Suppressor macrophage (primary cell): ENCODE measurements at places on chromosomes 11 and 22.
A peak's percentile ranks its signal among the peaks of the same experiment; 100 is the strongest.

DNA sequence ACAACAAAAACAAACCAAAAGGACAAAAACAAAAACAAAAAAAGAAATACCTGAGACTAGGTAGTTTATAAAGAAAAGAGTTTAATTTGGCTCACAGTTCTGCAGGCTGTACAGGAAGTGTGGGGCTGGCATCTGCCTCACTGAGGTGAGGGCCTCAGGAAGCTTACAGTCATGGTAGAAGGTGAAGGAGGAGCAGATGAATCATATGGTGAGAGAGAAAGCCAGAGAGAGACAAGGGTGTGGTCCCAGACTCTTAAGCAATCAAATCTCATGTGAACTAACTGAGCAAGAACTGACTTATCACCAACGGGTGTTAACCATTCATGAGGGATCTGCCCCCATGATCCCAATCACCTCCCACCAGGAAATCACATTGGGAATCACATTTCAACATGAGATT lies 58.8 kb upstream of the ZBED5 start:
- DNase-seq = no peak

- no peak for DNase-seq
These were observed 9.0 kb upstream of the RAG1 start for GRCh38 chr11:36558571-36559413.

GRCh38 chr11:10914050-10914449 lies 56.2 kb upstream of the ZBED5 start:
- DNase-seq = peak; percentile 52

GRCh38 chr11:108870373-108871020 lies 205.6 kb downstream of the DDX10 start:
- no peak for DNase-seq

DNA sequence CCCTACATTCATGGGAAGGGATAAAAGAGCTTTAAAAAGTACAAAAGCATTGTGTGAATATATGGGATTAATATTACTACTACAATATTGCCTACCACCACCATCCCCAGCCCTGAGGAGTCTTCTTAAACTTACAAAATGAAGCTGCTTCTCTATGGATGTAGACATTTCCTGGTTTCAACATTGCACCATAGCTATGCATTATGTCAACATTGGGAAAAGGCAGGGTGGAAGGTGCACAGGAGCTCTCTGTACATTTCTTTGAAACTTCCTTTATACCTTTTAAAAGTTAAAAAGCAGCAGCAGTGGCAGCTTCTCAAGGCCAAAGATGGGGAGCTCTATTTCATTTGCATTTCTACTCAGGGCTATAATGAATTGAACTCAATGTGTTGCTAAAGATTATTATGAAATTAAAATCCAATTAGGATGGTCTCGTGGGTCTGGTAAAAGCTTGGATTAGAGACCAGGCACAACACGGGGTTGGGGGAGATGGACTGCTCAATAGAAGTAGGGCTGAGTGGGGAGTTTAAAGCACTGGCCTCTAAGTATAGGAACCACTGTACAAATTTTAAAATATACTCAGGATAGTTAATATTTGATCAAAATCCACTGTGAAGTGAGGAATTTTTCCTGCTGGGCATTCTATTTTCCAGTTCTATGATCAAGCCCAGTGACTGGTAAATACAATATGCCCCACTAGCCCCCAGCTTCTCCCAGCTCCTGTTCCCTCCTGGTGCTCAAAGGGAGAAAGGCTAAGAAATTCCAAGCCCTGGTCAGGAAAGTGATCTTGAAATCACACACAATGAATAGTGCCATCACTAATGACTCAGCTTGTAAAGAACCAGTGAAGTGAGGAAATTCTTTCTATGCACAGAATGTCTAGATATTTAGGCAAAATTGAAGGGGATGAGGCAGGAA lies 362.7 kb upstream of the CCDC90B start:
- no peak for DNase-seq

DNA sequence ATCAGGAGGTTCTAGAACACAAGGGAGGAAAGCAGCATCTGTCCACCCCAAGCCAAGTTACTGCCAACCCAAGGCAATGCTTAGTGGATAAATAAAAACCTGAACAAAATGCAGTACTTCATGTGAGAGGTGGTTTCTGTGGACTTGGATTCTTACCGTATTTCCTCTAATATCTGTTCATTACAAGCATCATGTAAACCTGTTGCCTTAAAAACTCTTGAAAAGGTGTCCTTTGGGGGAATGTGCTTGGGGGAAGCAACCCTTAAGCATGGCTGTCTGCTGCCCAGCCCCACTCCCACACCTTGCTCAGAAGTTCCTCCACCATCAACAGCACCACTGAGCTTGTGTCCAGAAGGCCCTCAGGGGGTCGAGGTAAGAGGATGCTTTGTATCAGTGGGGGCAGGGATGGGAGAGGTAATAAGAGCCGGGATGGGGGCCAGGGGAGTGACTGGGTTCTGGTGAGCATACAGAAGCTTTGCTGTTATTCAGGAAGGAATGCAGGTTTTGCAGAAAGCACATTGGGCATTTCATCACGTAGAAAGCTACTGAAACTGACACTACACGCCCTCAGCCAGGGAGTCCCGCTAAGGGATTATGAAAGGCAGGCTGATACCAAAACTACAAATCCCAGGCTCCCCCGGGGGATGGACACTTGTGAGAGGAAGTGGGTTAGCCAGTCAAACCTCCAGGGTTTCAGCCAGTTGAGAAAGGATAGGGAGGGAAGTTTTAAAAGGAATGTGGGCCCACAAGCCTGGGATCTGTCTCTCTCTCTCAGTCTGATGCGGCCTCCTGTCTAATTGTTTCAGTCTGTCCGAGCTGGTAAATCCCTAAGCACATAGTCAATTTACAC lies 52.0 kb downstream of the KCNJ1 start:
- DNase-seq = peak; percentile 71

DNA sequence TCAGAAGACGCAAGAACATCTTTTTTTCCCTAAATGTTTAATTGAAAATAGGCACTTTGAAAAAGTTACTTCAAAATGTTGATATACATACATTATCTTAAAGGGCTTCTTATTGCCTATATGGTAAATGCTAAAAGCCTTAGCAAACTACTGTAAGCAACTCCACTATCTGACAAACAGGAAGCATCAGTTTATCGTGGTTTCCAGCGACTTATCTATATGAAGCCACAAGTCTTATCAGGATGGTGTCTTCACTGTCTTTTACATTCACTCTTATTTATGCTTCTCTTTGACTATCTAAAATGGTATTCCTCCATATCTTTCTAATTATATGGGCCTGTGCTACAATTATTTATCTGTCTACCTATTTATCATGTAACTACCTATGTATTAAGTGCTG lies 2091.9 kb downstream of the LRRC4C start:
- no peak for DNase-seq

GRCh38 chr11:128630367-128631230 lies 43.2 kb upstream of the ETS1 start:
- peak; percentile 94 for DNase-seq

- no peak for DNase-seq
These were observed 17.1 kb downstream of the LTO1 start for GRCh38 chr11:69657911-69658625.

DNA sequence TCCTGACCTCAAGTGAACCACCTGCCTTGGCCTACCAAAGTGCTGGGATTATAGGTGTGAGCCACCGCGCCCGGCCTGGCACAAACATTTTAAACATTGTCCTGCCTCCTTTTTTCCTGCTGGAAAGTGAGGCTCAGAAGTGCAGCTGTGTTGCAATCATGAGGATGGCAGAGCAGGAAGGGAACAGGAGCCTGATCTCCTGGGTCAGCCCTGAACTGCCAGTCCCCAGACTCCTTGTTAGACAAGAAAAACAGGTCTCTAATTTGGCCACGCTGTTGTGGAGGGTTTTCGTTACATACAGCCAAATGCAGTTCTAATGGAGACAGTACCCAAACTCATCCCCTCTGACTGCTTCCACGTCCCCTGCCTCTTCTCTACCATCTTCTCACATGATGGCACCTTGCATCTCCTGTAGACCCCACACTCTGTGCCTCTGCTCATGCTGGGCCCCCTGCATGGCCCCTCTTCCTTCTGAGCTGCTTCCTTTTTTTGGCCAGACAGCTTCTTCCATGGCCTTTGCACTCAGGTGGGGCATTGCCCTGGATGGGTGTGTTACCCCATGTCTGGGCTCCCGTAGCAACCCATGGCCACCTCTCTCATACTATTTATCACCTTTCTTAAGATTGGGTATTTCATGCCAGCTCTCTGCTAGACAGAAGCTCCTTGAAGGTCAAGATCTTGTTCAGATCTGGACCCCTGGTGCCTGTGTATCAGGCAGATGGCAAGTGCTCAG lies 227.1 kb downstream of the CEP164 start:
- DNase-seq = no peak

GRCh38 chr11:82830746-82831145 lies 69.5 kb downstream of the PRCP start:
- no peak for DNase-seq

GRCh38 chr11:135069890-135070289 lies 657.8 kb upstream of the B3GAT1 start:
- DNase-seq = no peak

- DNase-seq = no peak
These were observed 57.8 kb downstream of the PISD start for GRCh38 chr22:31604137-31604705.

- DNase-seq = no peak
These were observed 102.6 kb downstream of the ALX4 start for GRCh38 chr11:44207292-44207691.

GRCh38 chr11:117384045-117384444 lies 56.4 kb downstream of the CEP164 start:
- no peak for DNase-seq

GRCh38 chr11:77107950-77108349 lies 5.3 kb downstream of the OMP start:
- no peak for DNase-seq
